AG10803 (cell line): ENCODE measurements at places on chromosomes 3 and 15.
A peak's percentile ranks its signal among the peaks of the same experiment; 100 is the strongest.

GRCh38 chr3:73966733-73967132, 342.0 kb upstream of the PDZRN3 start:
- peak; percentile 13 for DNase-seq

DNA sequence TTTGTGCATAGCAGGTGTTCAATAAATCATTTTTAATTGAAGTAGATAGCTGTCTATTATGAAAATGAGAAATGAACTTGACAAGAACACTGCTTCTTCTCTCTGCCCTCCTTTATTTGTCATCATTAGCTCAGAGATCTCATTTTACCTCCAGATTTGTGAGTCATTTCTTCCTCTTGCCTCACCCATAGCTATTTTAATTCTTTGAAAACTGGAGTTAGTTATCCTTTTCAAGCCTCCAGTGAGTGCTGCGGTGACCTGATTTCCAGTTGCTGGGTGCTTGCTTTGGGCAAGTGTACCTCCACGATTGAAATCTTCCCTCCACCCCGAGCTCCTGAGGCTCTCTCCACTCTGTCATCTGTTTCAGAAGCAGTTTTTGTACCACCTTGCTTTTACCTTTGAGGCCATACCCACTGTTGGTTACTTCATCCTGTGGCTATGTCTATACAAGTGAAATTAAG, 114.6 kb downstream of the NFKBIZ start:
- peak; percentile 48 for DNase-seq

- DNase-seq, result peak; percentile 49
Measured at GRCh38 chr15:88440021-88440420, 27.2 kb downstream of the MRPL46 start.

DNA sequence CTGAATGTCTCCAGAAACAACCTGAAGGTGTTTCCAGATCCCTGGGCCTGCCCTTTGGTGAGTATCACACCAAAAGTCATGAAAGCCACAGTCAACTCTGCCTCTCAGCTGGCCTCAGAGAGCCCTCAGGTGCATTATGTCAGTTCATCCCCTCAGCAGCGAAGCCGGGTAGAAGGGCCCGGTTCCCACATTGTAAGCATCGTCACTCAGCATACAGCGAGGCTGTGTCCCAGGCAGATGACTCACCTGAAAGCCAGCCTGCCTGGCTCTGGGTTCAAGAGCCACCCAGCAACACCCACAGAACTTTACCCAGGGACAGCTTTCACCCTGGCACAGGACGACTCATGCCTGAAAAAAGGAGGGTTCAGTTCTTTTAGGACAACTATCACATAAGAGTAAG, 91.6 kb downstream of the LRRK1 start:
- DNase-seq, result no peak

GRCh38 chr3:169131690-169132464, 531.6 kb downstream of the MECOM start:
- no peak for DNase-seq

GRCh38 chr3:71172951-71173350, 410.6 kb downstream of the FOXP1 start:
- DNase-seq, result peak; percentile 87

DNA sequence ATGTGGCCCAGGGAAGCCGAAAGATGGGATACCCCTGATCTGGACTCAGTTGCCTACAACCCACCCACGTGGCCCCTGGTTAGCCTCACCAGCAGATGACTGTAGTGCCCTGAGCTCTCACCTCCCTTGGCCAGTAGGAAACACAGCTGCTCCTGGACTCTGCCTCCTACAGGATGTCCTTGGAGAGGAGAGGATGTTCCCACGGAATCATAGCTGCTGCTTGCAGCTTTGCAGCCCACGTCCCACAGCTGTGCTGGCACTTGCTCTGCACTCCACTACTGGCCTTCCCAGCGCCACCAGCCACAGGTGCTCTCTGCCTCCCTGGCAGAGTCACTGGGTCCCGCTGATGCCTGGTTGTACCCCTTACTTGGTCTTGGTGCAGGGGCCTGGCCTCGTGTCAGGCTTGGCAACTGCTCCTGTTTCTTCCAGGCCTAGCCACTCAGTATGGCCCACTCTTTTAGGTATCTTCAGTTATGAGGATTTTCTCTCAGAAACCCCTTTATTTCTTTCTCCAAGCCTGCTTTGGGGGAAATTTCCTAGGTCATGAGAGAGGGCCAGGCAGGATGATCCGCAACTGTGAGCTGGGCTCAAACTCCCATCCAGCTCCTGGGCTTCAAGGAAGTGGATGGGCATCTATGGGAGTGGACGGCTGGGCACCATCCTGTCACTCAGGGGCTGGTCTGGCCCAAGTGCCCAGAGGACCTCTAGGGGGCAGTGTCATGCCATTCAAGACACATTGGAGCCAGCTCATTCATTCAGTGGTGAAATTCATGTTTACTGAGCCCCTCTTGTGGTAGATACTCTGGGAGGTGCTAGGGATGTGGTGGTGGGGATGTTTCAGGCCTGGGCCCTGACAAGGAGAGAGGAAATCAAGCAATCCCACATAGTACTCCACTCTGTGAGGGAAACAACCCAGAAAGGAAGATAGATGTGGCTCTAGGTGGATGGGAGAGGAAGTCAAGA, 16.2 kb upstream of the VILL start:
- DNase-seq, result peak; percentile 56

DNA sequence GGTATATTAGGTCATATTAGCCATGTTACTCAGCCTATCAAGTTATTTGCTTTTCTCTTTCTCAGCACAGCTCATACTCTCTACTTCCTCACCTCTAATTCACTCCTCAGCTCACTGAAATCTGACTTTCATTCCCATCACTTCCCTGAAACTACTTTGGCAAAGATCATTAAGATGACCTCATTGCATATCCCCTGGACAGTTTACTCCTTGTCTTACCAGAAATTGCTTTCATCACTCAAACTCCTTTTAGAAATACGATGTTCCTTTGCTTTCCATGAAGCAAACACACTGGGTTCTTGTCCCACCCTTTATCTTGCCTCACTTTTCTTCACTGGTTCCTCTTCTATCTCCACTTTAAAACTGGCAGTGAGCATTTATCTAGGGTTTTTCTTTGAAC, 354.4 kb downstream of the TUSC7 start:
- DNase-seq, result peak; percentile 2

DNA sequence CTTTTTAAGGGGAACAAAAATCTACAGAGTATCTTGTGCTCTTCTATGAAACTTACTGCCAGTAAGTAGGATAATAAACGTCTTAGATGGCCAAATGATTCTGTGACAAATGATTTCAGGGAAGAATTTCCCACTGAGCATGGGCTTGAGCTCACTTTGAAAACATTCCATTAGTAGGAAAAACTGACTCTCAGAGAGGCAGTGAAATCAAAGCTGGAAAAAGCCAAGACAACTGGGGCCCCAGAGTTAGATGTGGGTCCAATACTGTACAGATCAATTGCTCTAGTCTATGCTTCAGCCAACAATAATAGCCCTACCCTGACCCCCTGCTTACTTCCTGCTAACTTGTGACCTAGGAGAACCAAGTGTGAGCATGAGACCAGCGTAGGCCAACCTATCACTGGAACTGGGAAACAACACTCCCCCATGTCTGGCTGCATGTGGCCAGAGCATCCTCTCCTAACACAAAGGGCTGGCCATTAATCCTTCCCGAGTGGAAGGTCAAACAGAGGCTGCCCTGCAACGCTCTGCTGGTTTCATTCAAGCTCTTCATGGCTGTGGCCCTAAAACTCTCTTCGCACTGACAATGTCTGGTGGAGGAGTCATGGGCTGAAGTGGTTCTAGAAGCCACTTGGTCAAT, 68.8 kb downstream of the FOXB1 start:
- no peak for DNase-seq

DNA sequence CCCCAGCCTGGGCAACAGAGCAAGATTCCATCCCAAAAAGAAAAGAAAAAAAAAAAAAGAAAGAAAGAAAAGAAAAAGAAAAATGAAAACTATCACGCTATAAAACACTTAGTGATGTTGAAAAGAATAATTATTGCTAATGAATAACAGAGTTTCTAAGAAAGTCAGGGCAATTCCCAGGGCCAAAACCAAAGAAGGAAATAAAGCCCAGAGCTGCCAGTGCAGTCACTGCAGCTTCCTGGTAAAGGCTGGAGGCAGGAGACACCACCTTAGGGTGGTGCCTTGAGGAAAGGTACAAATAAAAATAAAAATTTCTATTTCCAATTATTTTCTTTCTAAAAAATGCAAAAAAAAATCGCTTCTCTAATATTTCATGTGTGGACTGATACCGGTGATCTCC, 19.7 kb upstream of the UACA start:
- no peak for DNase-seq

GRCh38 chr3:45786801-45787495, 9.4 kb downstream of the SLC6A20 start:
- no peak for DNase-seq

- no peak for DNase-seq
Measured at GRCh38 chr3:140602781-140603180, 75.1 kb upstream of the TRIM42 start.

DNA sequence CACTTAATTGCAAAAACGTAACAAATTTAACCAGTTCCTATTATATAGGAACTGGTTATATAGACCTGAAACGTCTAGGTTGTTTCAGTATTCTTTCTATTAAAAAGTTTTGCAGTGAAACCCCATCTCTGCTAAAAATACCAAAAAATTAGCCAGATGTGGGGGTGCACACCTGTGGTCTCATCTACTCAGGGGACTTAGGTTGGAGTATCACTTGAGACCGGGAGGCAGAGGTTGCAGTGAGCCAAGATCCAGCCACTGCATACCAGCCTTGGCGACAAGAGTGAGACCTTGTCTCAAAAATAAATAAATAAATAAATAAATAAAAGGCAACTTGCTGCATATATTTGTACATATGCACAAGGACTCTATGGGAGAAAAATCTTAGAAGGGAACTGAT, 387.0 kb downstream of the TUSC7 start:
- DNase-seq, result no peak

GRCh38 chr3:107392549-107393165, 15.4 kb downstream of the CCDC54 start:
- peak; percentile 76 for DNase-seq

DNA sequence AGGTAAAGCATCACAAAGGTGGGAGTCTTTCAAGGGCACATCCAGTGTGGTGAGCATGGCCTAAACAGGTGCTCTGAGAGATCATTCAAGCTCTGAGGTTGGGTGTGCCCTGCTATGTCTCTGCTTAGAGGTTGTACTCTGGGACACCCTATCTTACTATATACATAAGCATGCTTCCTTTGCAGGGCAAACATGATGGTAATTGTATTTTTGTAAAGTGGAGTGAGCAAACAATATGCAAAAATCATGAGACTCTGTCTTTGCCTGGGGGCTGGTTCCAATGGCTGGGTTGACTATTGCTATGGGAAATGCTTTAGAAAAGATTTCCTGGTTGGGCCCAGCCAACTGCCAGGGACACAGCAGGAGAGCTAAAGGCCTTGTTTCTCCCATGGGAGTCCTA, 315.1 kb upstream of the TLE3 start:
- no peak for DNase-seq

- no peak for DNase-seq
Measured at GRCh38 chr15:54789376-54789775, 407.4 kb downstream of the RSL24D1 start.

DNA sequence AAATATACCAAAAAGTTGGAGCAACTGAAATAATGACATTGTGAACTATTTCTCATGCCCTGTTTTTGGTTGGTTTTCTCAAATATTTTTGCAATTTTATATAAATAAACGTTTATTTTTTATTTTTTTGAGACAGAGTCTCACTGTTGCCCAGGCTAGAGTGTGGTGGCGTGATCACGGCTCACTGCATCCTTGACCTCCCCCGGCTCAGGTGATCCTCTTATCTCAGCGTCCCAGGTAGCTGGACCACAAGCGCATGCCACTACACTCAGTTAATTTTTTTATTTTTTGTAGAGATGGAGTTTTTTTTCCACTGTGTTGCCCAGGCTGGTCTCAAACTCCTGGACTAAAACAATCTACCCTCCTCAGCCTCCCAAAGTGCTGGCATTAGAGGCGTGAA, 45.6 kb downstream of the YEATS2 start:
- DNase-seq, result no peak

GRCh38 chr3:22966349-22966748, 236.8 kb upstream of the UBE2E2 start:
- DNase-seq, result no peak

DNA sequence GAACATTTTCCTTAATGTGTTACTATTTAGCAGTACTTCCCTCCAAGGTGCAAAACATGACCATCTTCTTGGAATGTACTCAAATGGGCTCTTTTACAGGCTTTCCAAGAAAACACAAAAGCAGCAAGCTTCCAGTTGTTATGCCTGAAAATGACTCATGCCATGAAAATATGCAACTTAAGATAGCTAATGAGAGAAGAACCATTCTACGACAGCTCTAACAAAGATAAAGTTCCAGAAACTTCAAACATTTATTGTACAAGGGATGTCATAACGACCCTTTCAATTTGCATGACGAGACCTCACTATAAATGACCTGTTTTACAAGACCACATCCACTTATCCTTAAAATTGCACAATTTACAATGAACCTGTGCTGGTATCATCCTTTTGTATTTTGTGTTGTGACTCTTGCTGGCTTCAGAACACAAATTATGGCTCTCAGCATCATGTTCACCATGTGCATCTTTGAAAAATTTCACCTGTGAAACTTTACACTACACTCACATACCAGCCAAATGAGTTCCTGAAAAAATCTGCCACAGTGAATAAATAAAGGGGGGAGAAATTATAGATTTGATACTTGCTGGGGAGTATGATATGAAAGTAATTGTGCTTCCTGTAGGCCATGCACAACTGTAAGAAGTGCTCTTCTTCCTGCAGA, 433.7 kb downstream of the MAGI1 start:
- peak; percentile 89 for DNase-seq

DNA sequence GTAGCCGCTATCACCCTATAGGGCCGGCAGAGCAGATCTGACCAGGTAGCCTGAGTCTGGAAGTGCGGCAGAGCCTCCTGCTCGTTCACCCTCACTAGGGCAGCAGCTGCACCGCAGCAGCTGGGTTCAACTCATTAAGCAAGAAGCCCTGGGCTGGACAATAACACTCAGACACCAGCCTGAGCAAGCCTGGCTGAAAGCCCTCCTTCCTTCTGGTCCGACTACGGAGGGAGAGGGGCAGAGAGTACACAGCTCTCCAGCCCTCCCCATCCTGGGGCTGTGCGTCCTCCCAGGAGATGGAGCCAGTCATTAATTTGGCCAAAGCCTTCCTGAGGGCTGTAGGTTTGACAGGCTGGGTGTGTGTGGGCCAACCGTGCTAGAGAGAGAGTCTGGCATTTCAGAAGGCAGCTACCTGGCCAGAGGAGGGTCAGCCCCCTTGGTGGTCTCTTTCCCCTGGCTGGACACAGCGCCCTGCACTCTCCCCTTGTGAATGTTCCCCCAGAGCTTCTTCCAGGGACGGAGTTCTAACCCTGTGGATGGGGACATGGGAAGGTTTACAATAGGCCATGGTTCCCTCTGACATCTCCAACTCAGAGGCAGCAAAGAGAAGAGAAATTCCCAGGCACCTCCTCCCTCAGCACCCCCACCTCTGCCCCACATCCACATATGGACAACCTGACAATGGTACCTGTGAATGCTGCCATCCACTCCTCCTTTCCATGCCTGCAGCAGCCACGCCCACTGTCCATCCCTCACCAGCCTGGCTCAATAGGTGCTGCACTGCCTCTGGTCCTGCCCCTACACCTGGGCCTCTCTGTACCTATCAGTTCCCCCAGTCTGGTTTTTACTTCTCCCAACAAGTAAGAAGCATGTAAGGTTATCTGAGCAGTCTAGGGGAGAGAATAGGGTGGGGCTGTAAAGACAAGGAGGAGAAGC, 6.5 kb downstream of the CHRNB4 start:
- no peak for DNase-seq
